ENCODE measurements at places on chromosomes 11 and 22.

DNA sequence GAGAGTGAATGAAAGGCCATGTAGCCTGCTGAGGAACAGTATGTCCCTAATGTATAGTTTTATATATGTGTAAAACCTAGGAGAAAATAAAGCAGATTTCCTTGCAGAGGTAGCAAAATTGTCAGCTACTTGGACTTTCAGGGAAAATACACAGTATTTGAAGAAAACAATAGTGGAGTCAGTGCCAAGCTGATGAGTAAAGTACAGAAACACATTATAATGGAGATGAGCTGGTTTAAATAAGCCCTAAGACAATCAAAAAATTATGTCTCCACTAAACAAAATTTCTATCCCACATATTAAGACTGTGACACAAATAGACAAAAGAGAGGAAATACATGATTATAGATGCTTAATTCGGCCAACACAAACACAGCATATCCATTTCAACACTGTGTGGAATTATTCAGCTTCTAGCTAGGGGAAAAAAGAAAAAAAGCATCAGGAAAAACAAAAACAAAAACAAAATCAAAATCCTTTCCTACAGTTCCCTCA lies 75.9 kb downstream of the MAML2 start:
- DNase-seq: no peak

DNA sequence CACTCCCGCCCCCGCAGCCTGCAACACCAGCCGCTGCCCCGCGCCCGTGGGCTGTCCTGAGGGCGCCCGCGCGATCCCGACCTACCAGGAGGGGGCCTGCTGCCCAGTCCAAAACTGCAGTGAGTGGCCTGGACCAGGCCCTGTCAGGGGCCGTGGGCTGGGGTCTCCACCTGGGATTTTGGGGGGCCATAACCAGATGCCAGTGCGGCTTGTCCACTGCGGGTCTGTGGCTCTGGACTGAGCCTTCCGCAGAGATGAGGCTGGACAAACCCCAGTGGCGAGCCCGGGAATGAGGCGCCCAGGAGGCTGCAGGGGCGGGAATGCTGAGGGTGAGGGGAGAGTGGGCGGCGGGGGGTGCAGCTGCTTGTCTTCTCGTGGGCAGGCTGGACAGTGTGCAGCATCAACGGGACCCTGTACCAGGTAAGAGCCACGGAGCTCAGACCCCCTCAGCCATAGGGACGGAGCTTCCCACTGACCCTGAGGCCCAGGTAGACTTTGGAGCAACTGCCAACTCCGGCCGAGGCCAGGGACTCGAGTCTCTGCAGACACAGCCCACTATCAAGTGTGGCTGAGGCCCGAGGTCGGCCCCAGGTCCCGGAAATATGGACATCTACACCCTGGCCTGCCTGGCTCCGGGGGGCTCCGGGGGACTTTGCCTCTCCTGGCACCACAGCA lies 24.8 kb upstream of the MUC5B start:
- DNase-seq: no peak

GRCh38 chr11:74478877-74479731 lies 11.8 kb upstream of the KCNE3 start:
- no peak for DNase-seq

DNA sequence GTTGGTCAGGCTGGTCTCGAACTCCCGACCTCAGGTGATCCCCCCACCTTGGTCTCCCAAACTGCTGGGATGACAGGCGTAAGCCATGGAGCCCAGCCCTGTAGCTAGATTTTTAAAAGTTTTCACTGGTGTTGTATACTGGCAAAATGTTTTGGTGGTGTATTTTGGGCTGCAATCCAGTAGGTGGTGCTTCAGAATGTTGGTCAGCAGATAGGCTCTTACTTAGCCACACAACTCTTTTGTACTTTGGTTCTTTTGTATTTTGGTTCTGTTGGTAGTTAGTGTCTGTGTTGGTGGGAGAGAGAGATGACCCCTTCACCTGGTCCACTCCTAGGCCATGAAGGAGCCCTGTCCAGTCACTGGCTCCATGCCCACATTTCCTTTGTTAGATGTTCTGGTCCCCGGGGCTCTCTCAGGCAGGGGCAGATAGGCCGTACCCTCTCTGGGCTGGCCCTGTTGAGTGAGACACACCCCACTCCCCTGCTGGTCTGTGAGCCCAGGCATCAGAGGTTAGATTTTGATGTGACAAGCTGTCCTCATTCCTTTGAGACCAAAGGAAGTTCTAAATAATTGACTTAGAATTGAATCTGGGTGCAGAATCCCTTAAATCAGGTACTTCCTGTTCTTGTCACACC lies 123.8 kb downstream of the DDX10 start:
- no peak for DNase-seq

GRCh38 chr11:119797736-119798135 lies 68.7 kb upstream of the NECTIN1 start:
- DNase-seq: no peak

DNA sequence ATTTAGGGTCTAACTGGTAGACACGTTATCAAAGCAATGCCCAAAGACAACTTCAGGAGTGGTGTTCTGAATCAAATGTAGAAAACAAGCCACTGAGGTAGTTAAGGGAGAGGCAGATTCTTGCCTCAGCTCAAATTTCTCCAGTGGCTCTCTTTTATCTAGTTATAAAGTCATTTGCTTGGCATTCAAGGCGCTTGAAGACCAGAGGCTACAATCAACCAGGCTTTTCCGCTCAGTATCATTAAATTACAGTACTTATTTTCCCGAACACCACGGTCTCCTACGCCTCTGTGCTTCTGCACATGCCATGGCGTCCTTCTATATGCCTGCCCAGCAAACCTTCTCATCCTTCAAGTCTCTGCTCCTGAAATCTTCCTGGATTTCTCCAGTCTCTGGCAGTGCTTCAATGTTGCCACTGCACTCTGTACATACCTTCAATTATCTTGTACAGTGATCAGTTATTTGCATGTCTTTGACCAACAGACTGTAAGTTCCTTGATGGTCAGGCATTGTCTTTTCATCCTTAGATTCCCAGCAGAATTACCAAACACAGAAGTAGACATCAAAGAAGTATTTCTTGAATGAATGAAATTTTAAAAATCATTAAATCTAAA lies 1.4 kb downstream of the POGLUT3 start:
- no peak for DNase-seq

- DNase-seq: no peak
Measured at GRCh38 chr22:18968011-18968749, 32.1 kb upstream of the PRODH start.

DNA sequence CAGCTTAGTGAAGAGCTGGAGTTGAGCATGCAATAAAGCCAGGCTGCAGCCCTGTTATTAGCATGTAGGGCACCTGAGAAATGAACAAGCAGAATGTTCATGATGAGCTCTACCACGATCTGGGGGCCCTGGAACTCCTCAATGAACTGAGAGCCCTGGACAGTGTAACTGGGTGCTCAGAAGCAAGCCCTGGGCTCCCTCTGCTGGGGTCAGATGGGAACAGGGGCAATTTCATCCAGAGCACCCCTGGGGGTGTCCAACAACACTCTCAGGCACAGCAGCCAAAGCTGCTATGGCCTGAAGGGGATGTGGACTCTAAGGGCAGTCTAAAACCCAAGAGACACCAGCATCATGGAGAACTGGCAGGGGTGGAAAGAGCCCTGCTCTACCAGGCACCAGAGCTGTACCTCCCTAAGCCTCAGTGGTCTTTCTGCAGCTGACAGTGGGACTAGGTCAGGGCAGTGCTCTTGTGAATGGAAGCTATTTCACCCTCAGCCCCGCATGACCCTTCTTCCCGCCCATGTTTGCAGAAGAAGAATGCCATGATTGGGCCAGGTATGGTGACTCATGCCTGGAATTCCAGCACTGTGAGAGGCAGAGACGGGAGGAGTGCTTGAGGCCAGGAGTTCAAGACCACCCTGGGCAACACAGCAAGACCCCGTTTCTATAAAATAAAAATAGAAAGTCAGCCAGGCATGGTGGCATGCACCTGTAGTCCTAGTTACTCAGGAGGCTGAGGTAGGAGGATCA lies 28.9 kb downstream of the THOC5 start:
- DNase-seq: no peak

DNA sequence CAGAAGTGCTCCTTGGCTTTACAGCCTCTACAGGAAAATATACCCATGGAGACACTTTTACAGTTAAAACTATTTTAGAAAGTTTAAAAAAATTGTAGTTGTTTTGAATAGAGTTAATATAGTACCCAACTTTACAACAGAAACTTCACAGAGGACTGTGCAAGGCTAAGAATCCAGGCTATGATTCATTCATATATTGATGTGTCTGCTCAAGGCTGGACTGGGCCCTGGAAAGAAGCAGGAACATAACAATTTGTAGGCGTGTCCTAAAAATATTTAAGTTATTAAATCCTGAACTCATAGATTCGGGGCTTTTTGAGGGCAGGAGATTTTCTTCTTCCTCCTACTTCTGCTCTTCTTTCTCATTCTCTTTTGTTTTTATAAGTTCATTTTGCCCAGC lies 291.5 kb upstream of the CCDC179 start:
- no peak for DNase-seq

DNA sequence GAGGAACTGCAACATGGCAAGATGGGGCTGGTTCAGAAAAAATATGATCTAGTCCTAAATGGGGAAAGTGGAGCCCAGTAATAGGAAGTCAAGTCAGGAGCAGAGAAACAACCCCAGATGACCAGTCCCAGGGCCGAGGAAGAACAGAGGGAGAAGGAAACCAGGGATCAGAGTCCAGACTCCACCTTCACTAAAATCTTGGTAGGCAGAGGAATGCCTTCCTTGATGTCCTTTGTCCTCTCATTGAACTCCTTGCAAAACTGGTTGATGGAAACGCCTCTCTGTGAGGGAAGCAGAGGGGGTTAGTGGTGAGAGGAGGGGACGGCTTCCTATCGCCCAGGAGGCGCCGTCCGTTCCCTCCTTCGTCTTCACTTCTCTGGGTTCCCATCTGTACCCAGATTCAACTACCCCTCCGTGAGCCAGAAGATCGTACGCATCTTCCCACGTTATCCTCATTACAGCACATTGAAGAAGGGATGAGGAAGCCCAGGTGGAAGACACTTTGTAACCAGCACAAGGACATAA lies 607 bp downstream of the MRPL11 start:
- no peak for DNase-seq

DNA sequence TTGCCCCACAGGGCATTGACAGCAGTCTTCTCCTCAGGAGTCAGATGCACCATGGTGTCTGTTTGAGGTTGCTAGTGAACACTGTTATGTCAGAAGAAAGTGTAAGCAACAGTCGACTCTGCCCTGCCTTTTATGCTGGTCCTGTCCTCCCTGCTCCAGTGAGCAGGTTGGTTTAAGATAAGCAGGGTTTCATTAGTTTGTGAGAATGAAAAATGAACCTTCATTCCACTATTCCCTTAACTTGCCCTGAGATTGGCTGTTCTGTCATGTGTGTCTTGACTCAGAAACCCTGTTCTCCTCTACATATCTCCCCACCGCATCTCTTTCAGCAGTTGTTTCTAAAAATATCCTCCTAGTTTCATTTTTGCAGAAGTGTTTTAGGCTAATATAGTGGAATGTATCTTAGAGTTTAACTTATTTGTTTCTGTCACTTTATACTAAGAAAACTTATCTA lies at the start of gene HBD:
Gene HBD (minus strand): TSS at position 103 of the 454 bp plus-strand sequence. CDS start 50 bp downstream, at position 53.
- no peak for DNase-seq

GRCh38 chr11:60840470-60841430 lies 1.2 kb upstream of the CCDC86 start:
- DNase-seq: no peak

GRCh38 chr11:122085264-122085663 lies 30.8 kb downstream of the BLID start:
- DNase-seq: no peak

Measured in GM12864 (cell line).